GM19239 (cell line): ENCODE measurements at places on chromosomes 5 and 9.

DNA sequence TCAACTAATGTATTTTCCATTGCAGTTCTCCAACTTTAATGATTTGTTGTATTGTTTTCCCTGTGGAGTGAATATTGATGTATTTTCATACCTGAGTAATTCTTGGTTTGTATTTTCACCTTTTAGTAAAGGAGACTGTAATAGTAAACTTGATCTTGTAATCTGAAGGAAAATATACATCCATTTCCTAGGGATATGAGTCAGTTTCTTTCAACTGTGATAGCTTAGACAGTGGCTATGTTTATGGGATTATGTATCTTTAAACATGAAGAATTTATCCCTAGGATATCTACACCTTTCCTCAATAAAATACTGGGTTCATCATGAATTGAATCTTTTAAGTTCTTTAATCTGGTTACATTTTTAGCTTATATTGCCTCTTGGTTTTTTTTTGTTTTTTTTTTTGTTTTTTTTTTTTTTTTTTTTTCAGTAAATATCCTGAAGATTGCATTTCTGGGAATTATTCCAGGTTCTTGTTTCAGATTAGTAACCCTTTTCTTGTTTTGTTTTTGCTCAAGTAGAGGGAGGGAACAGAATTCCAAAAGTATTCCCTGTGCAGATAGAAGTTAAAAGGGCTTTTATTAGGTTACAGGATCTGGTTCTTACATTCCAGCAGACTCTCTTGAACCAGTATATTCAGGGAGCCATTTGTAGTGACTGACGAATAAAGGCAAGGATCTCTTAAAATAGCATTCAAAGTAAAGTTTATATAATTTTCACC, 7.1 kb downstream of the WDR36 start:
- no peak for DNase-seq

DNA sequence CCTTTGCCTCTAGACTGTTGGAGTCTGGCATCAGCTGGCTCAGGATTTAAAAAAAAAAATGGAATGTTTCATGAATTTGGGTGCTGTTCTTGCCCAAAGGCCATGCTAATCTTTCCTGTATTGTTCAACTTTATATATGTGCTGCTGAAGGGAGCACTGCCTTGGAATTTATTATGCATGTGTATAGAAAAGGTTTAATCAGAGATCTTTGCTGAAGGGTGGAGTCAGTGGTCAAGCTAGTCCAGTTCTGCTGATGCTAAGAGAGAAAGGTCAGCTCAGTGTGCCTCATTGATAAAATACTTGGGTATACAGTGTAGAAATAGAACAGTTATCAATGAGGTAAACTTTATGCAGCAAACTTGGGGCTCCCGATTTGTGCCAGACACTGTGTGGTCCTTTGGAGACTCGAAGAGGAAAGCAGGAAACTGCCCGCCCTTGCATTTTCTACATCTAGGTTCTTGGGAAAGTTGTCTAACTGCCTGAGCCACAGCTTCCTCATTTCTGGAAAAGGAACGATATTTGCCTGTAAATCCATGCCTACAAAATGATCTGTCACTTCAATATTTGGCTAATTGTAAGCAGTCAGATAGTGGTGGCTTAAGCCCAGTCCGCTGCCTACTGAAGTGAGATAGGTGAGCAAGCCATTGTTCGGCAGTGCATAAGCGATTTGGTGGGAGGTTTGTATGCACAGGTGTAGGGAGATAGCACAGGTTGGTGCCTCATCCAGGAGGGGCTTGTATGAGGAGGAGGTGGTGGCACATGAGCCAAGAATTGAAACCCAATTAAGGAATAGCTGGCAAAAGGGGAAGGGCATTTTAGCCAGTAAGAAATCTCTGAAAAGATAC, 29.2 kb upstream of the GTF2H2C start:
- DNase-seq = no peak

DNA sequence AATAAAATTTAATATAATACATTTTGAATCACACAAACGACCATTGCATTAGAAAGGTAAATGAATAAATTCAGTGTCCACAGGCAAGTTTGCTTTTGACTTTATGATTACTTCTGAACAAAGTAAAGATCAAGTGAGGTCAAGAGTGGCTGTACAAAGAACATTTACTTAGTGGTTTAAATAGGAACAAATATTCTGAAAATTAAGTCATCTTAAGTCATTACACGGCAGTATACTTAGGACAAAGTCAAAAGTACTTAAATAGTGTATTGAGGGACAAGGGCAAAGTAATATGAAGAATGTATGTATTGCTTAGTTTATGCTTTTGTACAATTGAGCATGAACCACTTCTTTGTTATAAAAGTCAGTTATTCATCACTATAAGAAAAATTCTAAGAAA, 1511.2 kb upstream of the CDH9 start:
- DNase-seq = no peak

GRCh38 chr5:143403593-143404415, at the start of gene NR3C1:
NR3C1 (minus strand) TSS chr5:143403686; CDS start chr5:143400839, 2,847 bp downstream.
- peak; percentile 46 for DNase-seq

DNA sequence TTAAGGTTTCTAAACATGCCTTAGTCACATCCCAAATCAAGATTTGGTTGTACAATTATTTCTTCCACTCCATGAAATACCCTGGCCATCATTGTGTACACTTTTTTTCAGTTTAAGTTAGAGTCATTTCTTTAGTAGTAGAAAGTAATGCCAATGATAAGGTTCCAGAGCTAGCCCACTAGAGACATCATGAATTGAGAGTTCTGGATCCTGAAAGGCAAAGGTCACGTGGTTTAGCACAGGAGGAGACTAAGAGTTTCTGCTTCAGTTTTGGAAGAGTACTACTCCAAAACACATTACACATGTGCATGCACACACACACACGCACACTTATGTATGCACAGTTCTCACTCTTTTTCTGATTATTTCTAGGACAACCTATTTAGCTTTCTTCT, 4.8 kb upstream of the SREK1 start:
- DNase-seq = no peak

DNA sequence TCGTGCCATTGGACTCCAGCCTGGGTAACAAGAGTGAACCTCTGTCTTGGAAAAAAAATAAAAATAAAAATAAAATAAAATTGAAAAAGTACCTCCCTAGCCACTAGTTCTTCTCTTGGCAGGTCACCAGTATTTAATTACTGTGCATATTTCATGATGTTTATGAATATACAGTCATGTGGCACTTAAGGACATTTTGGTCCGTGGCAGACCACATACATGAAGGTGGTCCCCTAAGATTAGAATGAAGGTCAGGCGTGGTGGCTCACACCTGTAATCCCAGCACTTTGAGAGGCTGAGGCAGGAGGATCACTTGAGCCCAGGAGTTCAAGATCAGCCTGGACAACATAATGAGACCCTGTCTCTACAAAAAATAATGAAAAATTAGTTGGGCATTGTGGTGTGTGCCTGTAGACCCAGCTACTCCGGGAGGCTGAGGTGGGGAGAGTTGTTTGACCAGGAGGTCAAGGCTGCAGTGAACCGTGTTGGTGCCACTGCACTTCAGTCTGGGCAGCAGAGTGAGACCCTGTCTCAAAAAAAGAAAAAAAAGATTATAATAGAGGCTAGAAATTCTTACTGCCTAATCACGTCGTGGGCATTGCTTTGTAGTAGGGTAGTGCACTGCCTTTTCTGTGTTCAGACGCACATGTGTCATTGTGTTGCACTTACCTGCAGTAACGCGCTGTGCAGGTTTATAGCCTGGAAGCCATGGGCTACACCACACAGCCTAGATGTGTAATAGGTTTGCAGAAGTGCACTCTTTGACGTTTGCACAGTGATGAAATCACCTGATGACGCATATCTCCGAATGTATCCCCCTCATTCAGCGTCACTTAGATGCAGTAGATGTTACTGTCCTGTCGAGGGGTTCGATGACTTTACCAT, 12.8 kb downstream of the EHMT1 start:
- no peak for DNase-seq

DNA sequence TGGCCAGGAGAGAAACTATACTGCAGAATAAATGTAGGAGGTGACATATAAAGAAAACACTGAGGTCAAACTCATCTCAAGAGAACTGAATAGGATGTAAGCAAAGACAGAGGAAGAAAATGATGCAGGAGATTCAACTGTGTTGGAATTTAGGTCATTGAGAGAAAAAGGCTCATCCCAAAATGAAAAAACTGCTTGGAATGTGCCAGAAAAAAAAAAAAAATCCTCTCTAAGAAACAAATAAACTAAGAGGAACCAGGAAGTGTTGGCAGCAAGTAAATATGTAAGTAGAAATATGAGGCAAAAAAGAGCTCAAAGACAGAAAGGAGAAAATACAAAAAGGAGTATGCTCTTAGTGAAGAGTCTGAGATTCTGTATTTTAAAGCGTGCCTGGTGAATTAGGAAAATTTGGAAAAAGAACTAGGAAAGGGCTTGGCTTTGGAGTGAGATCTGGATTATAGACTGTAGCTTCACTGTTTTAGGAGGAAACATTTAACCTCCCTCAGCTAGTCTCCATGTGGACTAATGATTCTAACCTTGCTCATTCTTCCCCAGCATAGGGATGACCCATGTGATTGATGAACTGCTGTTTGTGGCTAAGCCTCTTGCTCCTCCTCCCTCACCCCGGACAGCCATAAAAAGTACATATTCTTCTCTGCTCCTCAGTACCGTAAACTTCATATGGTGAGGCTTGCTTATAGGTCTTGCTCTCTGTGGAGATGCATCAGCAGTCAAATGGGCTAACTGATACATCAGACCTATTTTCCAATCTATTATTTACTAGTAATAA, 185.6 kb upstream of the POU5F2 start:
- no peak for DNase-seq

GRCh38 chr5:68289498-68289897, 73.9 kb downstream of the PIK3R1 start:
- DNase-seq = no peak

DNA sequence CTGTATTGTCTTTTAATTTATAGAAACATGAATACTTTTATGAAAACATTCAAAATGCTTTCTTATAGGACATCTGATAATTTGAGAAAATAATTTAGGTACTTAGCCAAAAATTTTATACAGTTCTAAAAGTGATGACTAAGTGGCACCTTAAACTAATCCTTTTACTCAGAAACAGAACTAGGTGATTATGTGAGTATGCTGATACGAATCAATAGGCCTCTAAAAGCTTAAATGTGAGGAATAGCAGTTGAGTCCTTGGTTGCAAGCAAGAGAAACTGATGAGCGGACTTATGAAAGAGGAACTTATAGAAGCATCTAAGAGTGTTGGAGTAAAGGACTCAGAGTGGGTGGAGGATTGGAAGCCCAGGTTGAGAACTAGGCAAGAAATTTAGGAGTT, 26.4 kb downstream of the ANXA1 start:
- DNase-seq = no peak

GRCh38 chr9:18791074-18791473, 241.9 kb downstream of the SAXO1 start:
- no peak for DNase-seq

- DNase-seq = no peak
Observed at GRCh38 chr9:98538626-98539031, 170.1 kb downstream of the GABBR2 start.

DNA sequence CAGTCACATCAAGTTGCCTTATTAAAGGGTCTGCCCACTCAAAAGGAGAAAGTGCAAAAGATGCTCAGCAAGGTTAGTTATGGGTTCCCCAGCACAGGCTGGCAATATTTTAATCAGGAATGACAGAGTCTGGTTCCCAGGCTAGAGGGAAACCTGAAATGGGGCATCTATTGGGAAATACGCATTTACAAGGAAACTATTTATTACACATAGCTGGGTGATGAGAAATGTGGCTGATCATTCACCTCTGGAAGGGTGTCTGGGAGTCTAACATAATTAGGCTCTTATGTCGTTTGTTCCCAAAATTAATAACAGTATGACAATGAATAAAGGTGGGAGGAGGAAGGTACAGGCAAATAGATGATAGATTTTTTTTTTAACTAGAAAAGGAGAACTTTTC, 314.7 kb downstream of the ENC1 start:
- DNase-seq = no peak

- no peak for DNase-seq
Observed at GRCh38 chr5:45171563-45171962, 362.8 kb downstream of the MRPS30 start.

- DNase-seq = no peak
Observed at GRCh38 chr9:93520523-93520922, 55.9 kb upstream of the PHF2 start.

GRCh38 chr5:108382784-108383330, 959 bp upstream of the FBXL17 start:
- no peak for DNase-seq

DNA sequence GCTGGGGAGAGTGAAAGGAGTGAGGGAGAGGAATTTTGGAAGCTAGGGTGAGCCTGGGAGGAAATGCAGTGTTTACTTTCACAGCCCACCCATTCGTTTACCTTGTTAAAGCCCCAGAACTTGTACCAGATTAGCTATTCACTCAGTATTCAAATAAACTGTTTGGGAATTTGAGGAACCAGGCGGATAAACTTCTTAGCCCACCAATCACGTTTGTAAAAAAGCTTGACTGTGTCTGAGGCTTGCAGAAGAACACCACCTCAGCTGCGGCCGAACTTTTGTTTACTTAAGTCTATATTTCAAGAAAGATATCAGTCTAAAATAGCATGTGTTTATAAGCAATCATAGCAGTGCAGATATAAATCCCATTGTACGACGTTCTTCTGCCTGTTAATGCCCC, 5.2 kb upstream of the TLE1 start:
- DNase-seq = no peak

GRCh38 chr5:141683596-141684141, 1.6 kb upstream of the ARAP3 start:
- DNase-seq = no peak

- no peak for DNase-seq
Observed at GRCh38 chr5:135234242-135234641, 164.8 kb downstream of the MACROH2A1 start.

- peak; percentile 72 for DNase-seq
Observed at GRCh38 chr5:151612689-151613427, 21.7 kb upstream of the FAT2 start.

- DNase-seq = no peak
Observed at GRCh38 chr5:57839025-57839424, 356.4 kb upstream of the ACTBL2 start.

DNA sequence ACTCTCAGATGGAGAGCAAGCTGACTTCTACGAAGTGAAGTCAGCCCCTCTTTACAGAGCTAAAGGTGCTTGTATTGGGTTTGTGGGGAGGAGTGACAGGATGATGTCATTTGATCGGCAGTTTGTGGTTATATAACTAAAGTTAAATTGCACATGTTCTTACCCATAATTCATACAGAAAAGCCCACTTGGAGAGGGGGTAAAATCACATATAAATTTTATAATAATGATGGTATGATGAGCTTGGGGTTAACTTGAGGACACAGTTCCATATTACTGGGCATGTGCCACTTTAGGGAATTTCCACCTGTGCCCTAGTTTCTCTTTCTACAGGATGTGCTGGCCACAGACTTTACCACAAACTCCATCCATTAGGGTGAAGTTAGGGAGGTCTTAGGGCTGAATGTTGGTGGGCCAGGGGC, 1178.6 kb upstream of the CDH9 start:
- DNase-seq = no peak

GRCh38 chr9:126393876-126394275, 67.2 kb downstream of the MVB12B start:
- DNase-seq = no peak

- DNase-seq = no peak
Observed at GRCh38 chr9:127705577-127706379, 1.0 kb upstream of the CFAP157 start.
